Left renal pelvis (tissue), 4 donors: ENCODE measurements at places on chromosomes 1 and 21.

- DNase-seq, result no peak
These were observed 6.0 kb upstream of the WARS2 start for GRCh38 chr1:119146466-119146865.

GRCh38 chr1:169495916-169496315 lies 10.2 kb upstream of the SLC19A2 start:
- DNase-seq, result no peak

DNA sequence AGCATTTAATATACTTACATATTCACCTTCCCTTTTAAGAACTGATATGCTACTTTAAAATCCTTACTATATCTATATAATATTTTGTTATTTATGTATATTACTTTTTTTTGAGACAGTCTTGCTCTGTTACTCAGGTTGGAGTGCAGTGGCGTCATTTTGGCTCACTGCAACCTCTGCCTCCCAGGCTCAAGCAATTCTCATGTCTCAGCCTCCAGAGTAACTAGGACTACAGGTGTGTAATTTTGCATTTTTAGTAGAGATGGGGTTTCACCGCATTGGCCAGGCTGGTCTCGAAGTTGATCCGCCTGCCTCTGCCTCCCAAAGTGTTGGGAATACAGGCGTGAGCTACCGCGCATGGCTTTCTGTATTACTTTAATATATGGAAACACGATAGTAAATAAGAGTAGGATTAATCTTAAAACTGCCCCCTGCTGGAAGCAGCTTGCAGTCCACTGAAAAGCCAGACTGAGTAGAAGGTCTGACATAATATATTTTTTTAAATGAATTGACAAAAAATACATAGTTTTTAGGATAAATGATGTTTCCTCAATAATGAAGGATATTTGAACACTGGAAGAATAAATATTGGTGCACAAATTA lies 24.4 kb downstream of the RCAN3 start:
- no peak for DNase-seq

DNA sequence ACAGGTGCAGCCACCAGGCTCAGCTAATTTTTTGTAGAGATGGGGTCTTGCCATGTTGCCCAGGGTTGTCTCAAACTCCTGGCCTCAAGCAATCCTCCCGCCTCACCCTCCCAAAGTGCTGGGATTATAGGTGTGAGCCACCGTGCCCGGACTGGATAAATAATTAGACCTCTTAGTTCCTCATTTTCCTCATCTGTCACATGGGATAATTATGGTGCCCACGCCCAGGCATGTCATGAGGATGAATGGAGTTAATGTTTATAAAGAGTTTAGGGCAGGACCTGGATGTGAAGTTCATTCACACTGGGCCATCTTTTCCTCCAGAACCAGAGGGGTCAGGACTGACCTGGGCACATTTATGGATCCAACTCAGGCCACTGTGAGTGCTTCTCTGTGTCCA lies 23.7 kb downstream of the PADI3 start:
- no peak for DNase-seq

GRCh38 chr1:223702735-223703667 lies 9.3 kb upstream of the CAPN2 start:
- no peak for DNase-seq

GRCh38 chr1:63601463-63601862 lies 8.3 kb downstream of the PGM1 start:
- no peak for DNase-seq

DNA sequence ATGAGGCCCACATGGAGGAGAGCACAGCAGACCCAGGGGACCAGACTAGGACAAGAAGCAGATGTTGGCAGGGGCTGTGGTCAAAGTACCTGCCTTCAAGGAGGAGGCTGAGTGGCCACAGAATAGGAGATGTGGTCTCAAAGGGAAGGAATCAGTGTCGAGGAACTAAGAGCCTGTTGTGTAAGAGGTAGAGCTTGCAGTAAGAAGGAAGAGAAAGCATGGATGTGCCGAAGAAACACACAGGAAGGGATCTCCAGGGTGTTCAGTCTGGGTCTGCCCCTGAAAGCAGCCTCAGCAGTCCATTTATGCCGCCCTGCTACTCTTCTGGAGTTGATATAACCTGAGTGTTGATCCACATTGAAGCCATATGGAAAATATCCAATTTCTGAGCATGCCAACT lies 83.9 kb downstream of the NID1 start:
- no peak for DNase-seq

GRCh38 chr1:27102707-27103468 lies 52.0 kb downstream of the SLC9A1 start:
- DNase-seq, result no peak

DNA sequence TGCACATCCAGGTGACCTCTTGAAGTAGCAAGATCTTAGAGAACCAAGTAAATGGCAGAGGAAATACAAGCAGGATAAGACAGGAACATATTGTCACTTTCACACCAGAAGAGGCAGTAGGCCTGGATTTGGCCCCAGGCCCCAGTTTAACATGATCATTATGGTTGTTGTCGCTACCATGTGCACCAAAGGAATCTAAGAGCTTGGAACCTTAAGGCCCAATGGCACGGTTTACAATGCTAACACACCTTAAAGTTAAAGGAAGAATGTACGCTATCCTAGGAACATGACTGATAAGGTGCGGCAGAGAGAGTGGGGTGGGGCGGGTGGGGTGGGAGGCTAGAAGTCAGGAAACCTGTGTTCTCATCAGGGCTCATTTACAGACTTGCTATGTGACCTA lies 147.5 kb downstream of the ROR1 start:
- no peak for DNase-seq

GRCh38 chr1:46113948-46114347 lies 18.5 kb downstream of the PIK3R3 start:
- no peak for DNase-seq

DNA sequence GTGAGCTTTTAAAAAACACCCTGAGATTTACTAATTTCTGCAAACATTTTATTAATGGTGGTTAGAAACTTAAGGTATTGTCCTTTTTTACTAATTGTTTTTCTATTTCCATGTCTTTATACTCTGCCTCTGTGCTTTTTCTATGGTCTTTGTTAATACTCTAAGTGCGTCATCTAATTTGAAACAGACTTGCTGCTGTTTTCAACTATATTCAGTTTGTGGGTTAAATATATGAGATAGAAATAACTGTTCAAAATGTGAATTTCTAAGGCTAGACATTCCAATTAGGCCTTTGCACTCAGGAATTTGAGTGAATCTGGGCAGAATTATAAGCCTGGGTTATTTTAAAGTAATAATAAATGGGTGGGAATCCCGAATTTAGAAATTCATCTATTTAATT lies 82.4 kb upstream of the COL11A1 start:
- DNase-seq, result no peak

- DNase-seq, result no peak
These were observed 119.6 kb downstream of the HUNK start for GRCh38 chr21:31992391-31992790.

DNA sequence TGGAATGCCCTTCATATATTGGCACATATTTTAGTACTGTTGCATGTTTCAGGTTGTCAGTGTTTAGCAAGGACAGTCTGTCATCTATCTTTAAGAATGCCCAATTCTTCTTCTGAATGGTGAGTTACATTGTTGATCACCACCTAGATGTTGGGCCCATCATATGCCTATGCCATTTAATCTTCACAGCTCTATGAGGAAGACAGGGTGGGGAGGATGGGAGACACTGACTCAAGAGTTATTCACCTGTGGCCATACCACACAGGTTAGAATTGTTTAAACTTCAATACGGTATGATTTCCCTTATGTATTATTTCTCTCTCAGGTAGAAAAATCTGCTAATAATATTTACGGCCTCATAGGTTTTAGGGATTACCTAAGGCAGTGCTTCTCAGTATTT lies 44.8 kb downstream of the MPZL1 start:
- DNase-seq, result no peak

- DNase-seq, result no peak
These were observed 3.4 kb downstream of the KIF21B start for GRCh38 chr1:201020040-201020591.

- no peak for DNase-seq
These were observed 53.9 kb downstream of the DUSP10 start for GRCh38 chr1:221687836-221688487.

GRCh38 chr1:3308053-3308452 lies 146.4 kb upstream of the ARHGEF16 start:
- no peak for DNase-seq

DNA sequence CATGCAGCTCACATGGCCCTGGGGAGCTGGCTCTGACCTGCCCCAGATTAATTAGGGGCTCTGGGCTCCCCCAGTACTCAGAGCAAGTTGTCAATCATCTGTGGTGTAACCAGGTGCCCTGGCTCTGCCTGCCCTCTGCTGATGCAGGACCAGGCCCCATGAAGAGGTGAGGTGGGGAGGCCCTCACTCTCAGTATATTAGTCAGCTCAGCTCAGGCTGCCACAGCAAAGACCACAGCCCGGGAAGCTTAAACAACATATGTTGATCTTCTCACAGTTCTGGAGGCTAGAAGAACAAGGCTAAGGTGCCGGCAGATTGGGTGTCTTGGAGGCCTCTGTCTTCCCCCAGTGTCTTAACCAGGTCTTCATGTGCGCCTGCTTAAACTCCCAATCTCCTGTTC lies 66.5 kb downstream of the FCRL5 start:
- no peak for DNase-seq
